Activated CD4-positive, alpha-beta T cell treated with anti-CD3 and anti-CD28 coated beads for 1 hour (primary cell): ENCODE measurements at places on chromosomes 3 and 15.
A peak's percentile ranks its signal among the peaks of the same experiment; 100 is the strongest.

DNA sequence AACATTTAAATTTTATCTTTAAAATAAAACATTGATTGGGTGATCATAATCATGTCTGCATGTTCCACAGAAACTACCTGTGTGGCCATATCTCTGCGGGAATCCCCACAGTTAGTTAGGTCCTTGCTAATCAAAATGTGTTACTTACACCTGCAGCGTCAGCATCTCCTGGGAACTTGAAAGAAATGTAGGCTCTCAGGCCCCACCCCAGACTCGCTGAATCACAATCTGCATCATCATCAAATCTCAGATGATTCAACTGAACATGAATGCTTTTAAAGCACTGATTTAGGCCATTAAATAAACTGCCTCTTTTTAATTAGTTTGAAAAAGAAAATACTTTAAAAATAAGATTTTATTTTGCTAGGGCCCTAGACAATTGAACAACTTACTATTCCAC lies 577.8 kb downstream of the PYDC2 start:
- DNase-seq = no peak

- DNase-seq = no peak
Measured at GRCh38 chr15:88077296-88078020, 179.1 kb downstream of the NTRK3 start.

DNA sequence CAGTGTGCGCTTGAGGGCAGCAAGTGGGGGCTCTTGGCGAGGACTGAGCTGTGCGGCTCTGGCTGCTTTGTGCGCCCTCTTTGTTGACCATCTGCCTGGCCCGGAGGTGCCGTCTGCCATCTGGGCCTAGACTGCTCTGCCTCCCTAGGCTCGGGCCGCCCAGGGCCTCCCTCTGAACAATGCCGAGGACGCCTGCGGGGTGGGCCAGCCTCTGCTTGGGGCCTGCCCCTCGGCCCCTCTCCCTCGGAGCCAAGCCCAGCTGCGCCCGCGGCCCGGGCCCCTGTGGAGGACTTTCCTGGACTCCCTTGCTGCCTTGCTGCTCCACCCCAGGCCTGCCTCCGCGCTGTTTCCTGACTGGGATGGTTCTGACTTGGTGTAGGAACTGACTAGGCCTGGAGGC lies 31.9 kb upstream of the SPSB4 start:
- DNase-seq = no peak

GRCh38 chr3:122974764-122975162 lies 52.8 kb downstream of the SEMA5B start:
- no peak for DNase-seq

DNA sequence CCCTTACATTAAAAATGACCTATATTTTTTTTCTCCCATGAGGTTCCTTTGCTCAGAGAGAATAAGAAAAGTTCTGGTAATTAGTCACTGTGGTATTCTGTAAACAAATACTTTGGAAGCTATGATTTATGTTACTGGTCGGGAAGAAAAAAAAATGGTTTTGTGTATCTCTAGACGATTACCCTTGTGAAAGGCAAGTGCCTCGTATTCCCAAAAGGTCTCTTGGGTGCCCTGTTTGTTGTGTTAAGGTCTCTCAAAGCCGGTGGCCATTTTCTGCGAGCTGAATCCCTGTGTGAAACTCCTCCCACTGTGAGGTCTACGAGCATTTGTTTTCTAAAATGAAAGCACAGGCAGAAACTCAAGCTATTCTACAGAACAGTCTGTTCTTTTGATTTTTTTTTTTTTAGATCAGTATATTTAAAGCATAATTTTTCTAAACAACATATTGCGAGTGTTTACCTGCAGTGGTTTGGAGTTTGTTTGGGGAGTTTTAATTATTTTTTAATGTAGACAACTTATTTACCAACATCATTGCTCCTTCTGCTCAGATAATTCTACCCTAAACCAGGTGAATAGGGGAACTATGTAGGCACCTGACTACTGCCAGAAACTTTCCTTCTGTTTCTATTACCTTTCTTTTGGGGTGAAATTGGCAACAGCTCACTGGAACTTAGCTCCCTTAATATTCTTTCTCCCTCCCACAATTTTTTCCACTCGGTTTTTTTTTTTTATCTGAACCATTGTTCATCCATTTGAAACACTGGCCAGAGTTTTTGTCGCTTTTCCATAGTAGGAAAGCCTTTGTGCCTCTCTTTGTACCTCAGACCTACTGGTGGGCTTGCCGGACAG lies 44.0 kb downstream of the ZBTB38 start:
- peak; percentile 27 for DNase-seq

DNA sequence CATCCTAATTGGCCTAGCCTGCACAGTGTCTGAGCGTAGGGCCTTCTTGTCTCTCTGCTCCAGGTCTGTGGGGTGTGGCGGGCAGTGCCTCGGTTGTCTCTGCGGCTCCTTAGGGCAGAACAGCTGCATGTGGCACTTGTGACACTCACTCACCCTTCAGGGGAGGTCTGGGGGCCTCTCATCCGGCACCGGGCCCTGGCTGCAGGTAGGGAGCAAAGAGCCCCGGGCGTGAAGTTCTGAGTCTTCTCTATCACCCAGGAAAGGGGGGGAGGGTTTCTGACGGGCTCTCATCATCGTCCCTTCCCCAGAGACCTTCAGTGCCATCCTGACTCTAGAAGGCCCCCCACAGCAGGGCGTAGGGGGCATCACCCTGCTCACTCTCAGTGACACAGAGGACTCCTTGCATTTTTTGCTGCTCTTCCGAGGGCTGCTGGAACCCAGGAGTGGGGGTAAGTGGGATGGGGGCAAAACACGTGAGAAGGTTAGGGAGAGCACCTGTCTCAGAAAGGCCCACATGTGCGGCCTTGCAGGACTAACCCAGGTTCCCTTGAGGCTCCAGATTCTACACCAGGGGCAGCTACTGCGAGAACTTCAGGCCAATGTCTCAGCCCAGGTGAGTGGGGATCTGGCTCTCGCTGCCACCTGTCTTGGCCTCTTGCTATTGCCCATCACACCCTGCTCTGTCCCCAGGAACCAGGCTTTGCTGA lies 2.6 kb downstream of the CHRD start:
- no peak for DNase-seq

- no peak for DNase-seq
Measured at GRCh38 chr15:80609512-80609946, 85.6 kb upstream of the ABHD17C start.

DNA sequence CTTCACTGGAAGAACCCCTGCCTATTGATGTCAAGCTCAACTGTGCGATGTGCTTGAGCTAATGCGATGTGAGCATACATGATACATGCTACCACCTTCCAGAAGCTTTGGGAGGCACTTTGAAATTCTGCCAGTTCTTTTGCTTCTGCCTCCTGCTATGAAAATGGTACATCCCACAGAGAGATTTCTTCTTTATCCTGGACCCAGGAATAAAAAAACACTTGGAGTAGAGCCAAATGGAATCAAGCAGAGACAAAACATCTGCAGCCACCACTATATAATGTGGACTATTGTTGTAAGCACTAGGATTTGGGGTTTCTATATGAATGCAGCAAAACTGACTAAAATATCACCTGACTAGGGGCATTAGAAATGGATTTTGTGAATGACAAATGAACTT lies 119.9 kb upstream of the GAP43 start:
- no peak for DNase-seq

- no peak for DNase-seq
Measured at GRCh38 chr3:57009367-57009766, 51.1 kb upstream of the SPATA12 start.

GRCh38 chr3:188662795-188663194 lies 508.8 kb downstream of the LPP start:
- DNase-seq = no peak

- DNase-seq = no peak
Measured at GRCh38 chr15:28977377-28978010, 91.7 kb downstream of the APBA2 start.

GRCh38 chr15:80328496-80328895 lies 75.7 kb upstream of the ARNT2 start:
- no peak for DNase-seq

DNA sequence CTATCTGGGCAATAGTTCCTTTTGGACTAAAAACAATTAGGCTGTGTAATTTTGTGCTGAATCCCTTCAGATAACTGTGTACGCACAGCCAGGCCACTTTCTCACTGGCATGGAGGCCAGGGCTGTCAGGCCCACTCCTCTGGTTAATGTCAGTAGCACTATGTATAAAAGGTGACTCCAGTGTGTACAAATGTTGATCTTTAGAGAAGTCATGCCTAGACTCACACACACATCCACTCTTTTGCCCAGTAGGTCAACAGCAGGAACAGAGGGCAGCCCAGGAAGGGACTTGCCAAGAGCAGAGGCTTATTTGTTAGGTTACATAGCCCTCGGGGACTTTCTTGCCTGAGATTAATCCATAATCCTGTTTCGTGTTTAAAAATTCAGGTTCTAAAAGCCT lies 416.6 kb upstream of the WNT5A start:
- DNase-seq = no peak

DNA sequence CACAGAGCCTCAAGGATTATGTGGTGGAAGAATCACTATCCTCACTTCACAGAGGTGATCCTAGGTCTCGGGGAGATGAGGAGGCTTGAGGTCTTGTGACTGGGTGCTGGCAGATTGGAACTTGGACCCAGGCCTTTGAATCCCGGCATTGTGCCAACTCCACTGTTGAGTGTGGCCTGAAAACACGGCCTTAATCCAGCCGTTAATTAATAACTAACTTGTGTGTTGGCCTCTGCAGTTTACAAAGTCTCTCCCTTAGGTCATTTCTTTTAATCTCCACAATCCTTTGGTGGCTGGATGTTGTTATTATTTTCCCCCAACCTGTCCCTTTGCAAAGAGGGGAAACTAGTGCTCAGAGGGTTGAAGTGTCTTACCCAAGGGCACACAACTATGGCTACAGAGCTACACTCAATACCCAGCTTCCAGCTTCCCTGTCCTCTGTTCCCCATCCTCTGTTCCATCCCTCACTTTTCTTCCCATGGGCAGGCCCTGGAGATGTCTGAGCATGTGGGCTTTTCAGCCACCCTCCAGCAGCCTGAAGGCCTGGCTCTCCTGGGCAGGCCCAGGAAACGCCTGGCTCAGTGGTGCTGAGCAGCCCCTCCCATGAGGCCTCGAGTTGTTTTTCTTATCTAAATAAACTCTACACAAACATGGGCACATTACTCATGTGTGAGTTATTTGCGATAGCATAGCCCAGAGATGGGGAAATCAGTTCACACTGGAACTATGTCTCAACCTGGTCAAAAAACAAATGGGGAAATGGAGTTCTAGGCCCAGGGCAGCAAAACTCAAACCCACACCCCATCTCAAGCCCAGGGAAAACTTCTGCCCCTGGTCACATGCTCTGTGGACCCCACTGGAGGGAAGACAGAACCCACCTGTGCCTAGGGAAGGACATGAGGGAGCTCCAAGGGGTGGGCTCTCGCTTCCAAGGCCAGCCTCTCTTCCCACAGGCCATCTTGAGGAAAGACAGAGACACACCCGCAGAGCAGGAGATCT lies 16.8 kb upstream of the SMAD3 start:
- no peak for DNase-seq

DNA sequence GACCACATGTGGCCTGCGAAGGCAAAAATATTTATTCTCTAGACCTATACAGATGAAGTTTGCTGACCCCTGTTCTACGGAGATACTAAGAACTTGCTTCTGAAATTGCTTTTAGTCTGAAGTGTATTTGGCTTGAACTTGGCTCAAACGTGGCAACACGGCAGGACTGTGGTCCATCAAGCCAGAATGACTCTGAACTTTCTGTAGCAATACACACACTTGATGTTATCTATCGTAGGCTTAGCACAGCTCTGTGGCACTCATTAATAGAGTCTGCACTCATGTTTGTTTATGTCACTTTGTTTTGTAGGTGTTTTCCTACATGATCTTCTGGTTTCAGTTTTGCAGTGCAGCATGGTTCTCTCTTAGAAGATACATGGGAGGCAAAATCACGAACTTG lies 298.1 kb downstream of the ADAMTS17 start:
- DNase-seq = no peak

GRCh38 chr3:19945969-19946831 lies 697 bp upstream of the RAB5A start:
- no peak for DNase-seq

GRCh38 chr3:16884748-16885592 lies at the start of gene PLCL2:
PLCL2 (plus strand) TSS chr3:16884955; CDS start chr3:16885040, 85 bp downstream.
- DNase-seq = peak; percentile 68

DNA sequence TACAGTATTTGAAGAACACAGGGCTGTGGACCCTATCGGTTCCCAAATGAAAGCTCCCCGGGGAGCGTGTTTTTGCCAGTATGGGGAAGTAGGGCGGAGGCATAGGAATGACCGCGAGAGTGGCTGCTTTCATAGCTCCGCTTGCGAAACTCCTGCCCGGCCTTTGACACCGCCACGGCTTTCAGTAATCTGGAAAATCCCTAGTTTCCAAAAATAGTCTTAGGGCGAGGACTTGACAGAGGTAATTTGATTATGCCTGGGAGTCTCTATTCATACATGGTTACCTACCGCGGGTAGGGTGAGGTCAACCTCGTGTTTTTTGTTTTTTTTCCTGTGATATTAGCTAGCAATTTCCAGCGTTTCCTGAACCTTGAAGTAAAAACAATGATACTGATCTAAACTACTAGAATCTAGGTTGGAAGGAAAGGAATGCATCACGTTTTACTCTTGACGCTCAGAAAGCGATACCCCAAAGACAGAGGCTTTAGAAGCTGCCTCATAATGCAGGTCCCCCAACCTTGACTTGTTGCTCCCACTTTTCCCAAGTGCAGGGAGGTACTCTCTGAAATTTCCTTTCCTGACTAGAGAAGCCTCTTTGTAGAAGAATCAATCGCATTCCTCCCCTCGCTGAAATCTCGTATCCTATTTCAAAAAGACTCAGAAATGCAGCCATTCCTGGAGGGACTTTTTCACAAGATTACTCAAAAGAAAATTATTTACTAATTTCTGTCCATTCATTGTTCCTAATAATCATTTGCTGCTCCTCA lies 894 bp upstream of the CCNL1 start:
- peak; percentile 44 for DNase-seq

- no peak for DNase-seq
Measured at GRCh38 chr3:149605902-149606301, 51.9 kb downstream of the WWTR1 start.
